Germinal center (tissue), 1 donor: ENCODE measurements at places on chromosomes 5 and 9.

GRCh38 chr9:37839496-37840461 lies 39.2 kb downstream of the DCAF10 start:
- DNase-seq = no peak

DNA sequence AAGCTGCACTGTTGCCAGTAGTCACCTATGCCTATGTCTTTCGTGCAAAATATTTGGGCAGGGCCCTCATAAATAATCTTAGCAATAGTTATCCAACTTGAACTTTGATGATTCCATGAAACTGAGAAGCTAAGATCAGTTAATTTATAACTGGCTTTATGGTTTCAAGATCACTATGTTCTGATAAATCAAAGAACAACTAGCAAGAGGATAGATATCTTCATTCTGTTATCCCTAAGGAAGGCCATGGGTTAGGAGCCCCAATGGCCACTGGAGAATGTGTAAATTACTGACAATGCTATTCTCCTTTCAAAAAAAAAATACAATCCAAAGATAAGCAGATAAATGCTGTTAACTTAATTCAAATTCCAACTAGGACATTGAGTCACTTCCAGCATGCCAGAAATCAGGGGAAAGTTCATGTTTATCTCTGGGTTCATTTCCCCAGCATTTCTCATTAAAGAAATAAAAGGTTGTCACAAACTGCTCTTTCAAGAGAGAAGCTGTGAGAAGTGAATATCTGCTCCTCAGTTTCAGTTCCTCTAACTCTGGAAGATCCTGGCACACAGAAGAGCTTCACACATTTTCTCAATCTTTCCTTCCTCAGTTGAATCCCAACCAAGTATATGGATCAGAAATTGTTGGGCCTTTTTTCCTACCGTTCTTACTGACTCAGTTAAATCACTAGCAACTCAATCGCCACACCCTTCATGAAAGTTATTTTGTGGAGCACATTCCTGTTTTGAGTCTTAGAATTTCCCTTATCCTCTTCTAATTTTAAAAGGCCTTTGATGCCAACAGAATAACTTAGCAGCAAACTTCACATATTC lies 59.6 kb upstream of the SLC1A1 start:
- peak; percentile 5 for DNase-seq

GRCh38 chr9:91383577-91383976 lies 21.9 kb upstream of the AUH start:
- DNase-seq = no peak

- no peak for DNase-seq
Observed at GRCh38 chr9:137905740-137906139, 28.2 kb downstream of the CACNA1B start.

DNA sequence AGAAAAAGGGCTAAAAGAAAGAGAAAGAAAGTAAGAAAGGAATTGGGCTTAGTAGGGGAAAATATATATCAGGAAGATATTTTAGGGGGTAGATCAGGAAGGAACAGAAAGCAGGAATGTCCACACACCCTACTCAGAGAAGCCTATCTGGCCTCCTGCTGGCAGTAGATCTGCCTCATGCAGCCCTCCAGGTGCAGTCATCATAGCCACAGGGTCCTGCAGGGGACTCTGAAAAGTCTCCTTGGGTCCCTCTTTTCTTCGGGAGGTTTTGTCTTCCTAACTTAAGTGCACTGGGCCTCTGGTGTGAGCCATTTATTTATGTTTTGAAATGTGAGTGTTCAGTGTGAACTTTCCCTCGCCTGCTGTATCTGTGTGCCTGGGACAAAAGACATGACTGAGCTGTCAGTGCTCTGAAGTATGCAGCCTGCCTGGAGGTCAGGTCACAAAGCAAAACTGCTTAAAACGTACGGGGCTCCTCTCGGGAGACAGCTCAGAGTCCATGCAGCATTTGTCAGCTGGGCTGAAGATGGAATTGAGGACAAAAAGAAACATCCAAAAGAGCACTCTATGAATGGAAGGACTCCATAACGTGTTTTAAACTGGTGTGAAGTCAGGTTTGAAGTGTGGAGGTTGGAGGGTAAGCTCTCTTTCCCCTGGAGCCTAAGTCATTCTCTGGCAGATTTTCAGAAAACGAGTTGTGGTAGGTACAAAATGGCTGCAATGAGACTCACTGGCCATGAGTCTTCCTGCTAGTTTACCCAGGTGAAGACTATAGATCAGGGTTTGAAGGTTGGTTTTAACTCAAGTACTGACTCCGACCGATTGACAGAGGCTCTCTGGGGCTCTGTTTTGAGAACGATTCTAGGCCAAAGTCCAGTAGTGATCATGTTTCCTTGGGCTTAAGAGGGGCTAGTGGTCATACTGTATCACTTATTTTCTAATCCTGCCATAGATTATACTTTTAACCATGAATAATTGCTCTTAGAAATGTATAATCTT lies 151.8 kb upstream of the GDNF start:
- no peak for DNase-seq

- DNase-seq = no peak
Observed at GRCh38 chr5:10145923-10146401, 103.7 kb downstream of the ATPSCKMT start.

GRCh38 chr5:110963495-110963894 lies 108.0 kb upstream of the TSLP start:
- DNase-seq = no peak
